Ovary (tissue), 10 donors: ENCODE measurements at places on chromosomes 3 and 15. TPM values are rescaled to one million over a fixed set of nuclear protein-coding genes. Genes with fewer than 3 reads are reported as not detected.

DNA sequence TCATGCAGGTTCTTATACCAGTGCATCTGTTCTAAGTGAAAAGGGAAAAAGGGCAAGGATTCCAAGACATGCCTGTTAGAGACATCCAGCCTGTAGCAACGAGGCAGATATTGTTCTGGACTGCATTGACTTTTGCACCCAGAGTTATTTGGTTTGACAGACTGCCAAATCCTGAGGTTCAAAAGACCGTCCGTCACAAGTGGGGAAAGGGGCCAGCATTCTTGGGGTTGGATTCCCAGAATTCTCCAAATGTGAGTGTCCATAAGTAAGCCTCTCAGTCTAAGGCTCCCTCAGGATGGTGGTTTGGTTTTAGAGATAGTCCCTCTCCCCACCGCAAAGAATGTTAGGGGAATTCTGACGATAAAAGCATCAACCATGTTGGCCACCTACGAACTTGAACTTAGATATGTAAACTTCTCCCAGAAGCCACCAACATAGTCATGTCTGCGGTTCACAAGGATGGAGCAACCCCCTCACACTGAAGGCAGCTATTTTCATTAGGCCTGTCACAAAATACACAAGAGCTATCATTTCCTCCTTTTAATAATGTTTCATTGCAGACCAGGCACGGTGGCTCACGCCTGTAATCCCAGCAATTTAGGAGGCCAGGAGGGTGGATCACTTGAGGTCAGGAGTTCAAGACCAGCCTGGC lies 13.6 kb upstream of the LACTB start:
- peak; percentile 54 for DNase-seq

Gene LIPC
- polyA plus RNA-seq: 0.31 TPM

GRCh38 chr15:62969442-62970089 lies 73.0 kb upstream of the TPM1 start:
- no peak for DNase-seq

DNA sequence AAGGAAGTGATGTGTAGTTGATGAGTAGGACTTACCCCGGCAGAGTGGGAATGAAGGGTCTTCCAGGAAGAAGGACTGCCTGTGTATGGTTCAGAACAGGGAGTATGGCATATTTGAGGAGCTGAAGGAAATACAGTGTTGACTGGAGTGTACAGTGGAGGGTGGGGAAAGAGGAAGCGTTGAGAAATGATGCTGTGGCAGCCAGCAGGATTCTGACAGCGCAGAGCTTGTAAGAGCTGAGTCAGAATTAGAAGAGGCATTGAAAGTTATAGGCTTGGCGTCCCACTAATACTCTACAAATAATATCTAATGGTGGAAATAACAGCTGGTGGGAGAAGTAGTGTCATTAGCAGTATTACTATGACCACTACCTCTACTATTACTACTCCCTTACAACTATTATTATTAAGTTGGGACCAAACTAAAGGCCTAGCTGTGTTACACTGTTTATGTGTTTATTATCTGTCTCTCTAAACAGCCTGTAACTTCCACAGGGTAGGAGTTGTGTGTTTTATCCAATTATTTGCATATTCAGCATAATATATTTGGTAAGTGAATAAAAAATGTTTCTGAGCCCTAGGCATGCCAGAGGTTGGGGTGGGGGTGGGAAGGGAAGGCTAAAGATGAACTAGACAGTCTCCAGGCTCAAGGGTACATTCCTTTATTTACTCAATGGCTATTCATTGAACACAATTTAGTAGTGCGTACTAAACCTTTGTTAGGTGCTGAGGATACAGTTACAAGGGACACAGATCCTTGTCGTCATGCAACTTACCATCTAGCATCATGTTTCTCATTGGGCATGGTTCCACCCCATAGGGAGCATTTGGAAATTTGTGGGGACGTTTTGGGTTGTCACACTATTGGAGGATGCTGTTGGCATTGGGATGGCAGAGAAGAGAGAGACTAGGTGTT lies 428.8 kb upstream of the ONECUT1 start:
- no peak for DNase-seq

DNA sequence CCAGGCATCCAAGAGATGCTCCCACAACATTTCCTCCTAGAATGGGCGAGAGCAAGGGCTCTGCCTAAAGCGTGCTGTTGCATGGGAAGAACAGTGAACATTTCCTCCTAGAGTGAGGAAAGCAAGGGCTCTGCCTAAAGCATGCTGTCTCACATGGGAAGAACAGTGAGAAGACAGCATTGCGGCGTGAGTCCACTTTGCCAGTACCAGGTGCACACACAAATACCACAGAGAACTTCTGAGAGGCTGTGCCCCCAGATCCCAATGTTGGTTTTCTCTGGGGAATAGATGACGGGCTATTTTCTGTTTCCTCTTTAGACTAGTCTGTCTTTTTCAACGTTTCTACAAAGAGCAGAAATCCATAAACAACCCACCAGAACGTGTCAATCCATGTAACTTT lies 142.9 kb downstream of the LRRK1 start:
- DNase-seq: no peak

- DNase-seq: no peak
Observed at GRCh38 chr3:42266085-42266484, at the start of gene CCK. Gene CCK, minus strand, starts transcription at chr3:42266185. Its CDS starts 2,555 bp downstream, at chr3:42263630.

DNA sequence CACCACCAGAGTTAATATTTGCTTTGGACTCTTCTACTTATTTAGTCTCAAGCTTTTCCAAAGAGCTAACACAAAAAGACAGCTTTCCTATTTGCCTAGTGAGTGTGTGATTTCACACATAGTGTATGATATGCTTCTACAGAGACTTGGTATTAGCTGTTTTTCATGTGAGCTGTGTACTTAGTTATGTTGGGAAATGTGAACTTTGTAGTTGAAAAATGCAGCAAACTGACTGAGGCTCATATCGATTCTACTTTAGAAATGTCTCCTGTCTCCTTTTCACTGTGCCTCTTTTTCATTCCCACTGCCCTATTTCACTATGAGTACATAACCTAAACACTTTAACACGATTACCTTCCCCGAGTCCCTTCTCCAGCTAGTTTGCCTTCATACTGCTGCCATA lies 136.5 kb downstream of the ALCAM start:
- no peak for DNase-seq

DNA sequence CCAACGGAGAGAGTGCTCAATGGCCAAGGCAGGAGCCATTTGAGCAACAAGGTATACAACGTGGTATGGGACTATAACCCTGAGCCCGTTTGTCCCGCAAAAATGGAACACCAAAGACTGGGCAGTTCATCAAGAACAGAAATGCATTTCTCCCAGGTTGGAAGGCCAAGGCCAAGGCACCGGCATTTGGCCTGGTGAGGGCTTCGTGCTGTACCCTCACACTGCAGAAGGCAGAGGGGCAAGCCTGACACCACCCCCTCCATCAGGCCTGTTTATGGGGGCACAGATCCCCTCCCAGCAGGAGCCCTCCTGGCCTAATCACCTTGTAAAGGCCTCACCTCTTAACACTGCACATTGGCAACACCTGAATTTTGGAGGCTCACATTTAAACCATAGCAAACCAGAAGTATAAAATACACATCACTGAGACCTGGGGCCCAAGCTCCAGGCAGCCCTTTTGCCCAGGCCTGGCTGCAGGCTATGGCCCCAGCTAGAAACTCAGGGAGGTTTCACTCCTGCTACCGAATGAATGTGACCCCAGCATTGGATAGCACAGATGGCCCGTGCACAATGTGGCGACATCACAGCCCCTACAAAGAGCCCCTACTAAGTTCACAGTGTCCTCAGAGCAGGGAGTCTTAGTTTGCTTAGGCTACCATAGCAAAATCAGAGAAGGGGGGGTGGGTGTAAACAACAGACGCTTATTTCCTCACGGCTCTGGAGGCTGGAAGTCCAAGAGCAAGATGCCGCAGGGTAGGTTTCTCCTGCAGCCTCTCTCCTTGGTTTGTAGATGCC lies 47.1 kb downstream of the KLF15 start:
- no peak for DNase-seq
